ENCODE measurements at places on chromosomes 12 and 14.
A peak's percentile ranks its signal among the peaks of the same experiment; 100 is the strongest.

DNA sequence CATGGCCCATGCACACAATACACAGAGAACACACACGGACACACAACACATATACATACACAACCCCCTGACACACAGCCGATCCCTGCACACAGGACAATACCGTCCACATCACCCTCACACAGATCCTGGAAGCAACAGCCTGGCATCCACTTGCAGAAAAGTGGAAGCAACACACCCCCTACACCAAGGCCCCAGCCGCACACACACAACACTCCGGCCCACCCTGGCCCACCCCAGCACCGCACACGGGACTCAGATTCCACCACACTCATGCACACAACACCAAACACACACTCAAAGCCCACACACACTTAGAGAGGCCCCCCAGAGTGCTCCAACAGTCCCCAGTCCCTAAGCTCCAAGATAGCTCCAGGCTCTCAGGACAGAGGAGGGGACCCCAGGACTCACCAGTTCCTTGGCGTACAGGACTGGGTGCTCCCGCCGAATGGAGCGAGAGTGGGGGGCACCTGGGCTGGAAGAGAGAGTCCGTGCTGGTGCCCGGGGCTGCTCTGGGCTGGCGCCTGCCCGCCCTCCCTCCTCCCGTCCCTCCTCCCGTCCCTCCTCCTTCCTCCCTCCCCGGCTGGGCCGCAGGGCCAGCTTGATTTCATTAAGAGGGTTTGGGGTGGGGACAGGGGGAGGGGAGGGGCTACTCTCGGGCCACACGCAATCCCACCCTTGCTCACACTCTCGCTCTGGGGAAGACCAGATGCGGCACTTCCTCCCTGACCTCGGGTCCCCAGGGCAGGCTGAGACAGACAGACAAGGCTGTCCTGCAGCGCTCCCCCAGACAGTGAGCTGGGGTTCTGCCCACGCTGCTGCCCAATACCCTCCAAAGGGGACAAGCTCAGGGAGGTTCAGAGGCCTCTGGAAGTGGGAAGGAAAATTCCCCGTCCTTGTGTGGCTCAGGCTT, at the start of gene TMEM119:
Gene TMEM119, minus strand, starts transcription at position 526 of the 913 bp plus-strand sequence. CDS start 5,701 bp downstream, outside the sequence.
- no peak within 1 kb of the TSS for H3K27ac ChIP-seq
- no peaks in the 10 kb centered on the region for H3K36me3 ChIP-seq
- H3K4me3 ChIP-seq, result no peak within 1 kb of the TSS
- H3K27me3 ChIP-seq, result no peaks in the 10 kb centered on the region
- H3K4me1 ChIP-seq, result no peaks in the 10 kb centered on the region

- H3K4me1 ChIP-seq, result no peaks in the 10 kb centered on the region
- no peak for DNase-seq
- no peak overlapping the region for H3K4me3 ChIP-seq
- no peaks in the 10 kb centered on the region for H3K27me3 ChIP-seq
- no peaks in the 10 kb centered on the region for H3K36me3 ChIP-seq
Observed at GRCh38 chr12:129672110-129672509, 231.7 kb downstream of the TMEM132D start.

DNA sequence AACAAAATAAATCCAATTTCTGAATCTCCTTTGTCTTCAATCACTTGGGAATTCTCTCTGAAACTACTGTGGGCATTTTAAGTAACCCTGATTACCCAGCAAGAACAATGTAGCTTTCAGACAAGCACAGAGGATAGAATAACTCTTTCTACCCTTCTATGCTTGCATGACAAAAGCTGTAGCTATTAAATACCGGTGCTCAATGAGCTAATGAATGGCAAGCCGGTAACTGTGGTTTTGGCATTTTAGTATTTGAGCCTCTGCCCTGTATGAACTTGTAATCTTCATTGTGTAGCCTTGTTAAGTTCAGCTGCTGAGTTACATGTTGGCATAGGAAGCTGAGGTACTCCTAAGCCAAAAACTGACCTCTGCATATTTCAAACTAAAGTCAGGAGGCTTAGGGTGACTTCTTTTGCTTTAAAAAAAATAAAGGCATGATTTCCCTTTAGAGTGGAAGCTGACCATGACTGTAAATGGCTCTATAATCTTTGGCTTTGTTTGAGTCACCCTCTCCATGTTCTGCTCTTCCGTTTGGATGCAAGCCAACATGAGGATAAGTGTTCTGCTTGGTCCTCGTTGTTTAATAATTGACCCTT, 171.0 kb upstream of the HIF1A start:
- H3K27ac ChIP-seq, result peak overlapping the region; percentile 88
- no peak for DNase-seq
- no peaks in the 10 kb centered on the region for H3K27me3 ChIP-seq
- peaks cover 43% of the 10 kb centered on the region for H3K4me1 ChIP-seq
- peaks cover 4% of the 10 kb centered on the region for H3K36me3 ChIP-seq

GRCh38 chr14:67666750-67667449, 7.5 kb downstream of the VTI1B start:
- no peaks in the 10 kb centered on the region for H3K27me3 ChIP-seq
- no peaks in the 10 kb centered on the region for H3K36me3 ChIP-seq
- H3K4me1 ChIP-seq, result peaks cover 20% of the 10 kb centered on the region

GRCh38 chr14:56133547-56133946, 15.3 kb downstream of the PELI2 start:
- H3K4me1 ChIP-seq, result peaks cover 10% of the 10 kb centered on the region
- H3K27me3 ChIP-seq, result no peaks in the 10 kb centered on the region
- H3K27ac ChIP-seq, result no peak overlapping the region
- DNase-seq, result no peak

DNA sequence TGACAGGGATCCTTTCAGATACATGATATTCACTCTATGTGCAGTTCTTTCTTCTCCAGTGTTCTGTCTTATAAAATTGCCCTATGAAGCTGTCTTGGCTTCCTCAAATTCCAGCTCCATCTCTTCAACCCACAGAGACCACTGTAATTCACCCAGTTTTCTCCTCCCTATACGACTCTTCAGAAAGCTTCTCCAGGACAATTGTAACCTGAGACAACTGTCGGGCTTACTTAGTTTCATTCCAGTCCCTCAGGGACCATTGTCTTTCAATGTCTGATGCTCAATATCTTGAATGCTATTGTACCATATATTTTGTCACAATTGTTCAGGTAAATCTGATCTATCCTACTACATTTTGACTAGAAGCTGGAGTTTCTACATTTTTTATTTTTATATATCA, 345.3 kb downstream of the RPL10L start:
- H3K4me3 ChIP-seq, result no peak overlapping the region
- no peaks in the 10 kb centered on the region for H3K27me3 ChIP-seq
- no peak overlapping the region for H3K27ac ChIP-seq
- no peaks in the 10 kb centered on the region for H3K36me3 ChIP-seq
- H3K4me1 ChIP-seq, result no peaks in the 10 kb centered on the region

- no peaks in the 10 kb centered on the region for H3K27me3 ChIP-seq
- peak overlapping the region; percentile 88 for H3K27ac ChIP-seq
- no peak for DNase-seq
- H3K4me3 ChIP-seq, result no peak overlapping the region
Observed at GRCh38 chr14:101360054-101360911, 201.0 kb upstream of the DIO3 start.

- H3K4me3 ChIP-seq, result no peak overlapping the region
- no peaks in the 10 kb centered on the region for H3K4me1 ChIP-seq
- H3K27ac ChIP-seq, result no peak overlapping the region
- H3K27me3 ChIP-seq, result no peaks in the 10 kb centered on the region
- H3K36me3 ChIP-seq, result no peaks in the 10 kb centered on the region
Observed at GRCh38 chr12:119060847-119061796, 79.8 kb downstream of the SRRM4 start.

DNA sequence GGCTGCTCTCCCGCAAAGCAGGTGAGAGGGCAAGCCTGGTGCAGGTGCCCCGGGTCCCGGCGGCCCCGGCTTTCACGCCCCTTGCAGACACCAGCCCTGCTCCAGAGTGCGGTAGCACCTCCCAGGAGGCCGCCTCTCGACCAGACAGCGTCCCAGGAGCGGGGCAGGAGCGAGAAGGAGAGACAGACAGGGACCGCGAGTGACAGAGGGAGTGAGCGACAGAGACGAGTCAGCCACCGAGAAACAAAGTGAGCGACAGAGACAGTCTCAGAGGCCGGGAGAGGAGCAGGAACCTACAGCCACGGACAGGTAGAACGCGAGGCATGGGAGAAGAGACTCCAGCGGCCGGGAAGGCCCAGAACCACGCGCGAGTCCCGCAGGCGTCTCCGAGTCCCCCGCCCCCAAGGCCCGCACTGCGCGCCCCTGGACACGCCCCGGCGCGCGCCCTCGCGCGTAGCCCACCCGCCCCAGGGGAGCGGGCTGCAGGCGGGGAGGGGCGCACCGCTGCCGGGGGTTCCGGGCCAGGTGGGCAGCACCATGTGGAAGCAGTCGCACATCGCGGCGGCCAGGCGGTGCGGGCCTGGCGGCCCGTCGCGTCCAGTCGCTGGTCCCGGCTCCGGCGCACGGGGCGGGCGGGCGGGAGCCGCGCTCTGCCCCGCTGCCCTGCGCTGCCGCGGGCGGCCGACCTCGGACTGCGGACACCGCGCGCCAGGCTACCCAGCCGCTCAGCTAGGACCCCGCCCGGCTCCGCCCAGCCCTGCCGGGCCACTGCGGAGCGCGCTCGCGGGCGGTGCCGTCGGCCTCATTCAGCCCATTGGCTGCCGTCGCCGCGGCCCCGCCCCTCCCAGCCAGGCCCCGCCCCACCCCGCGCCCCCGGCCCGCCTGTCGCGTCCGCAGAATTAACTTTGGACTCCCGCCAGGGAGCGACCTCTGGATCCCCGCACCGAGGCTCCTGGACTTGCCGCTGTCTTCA, at the start of gene AHNAK2:
Gene AHNAK2, minus strand, starts transcription at position 694 of the 973 bp plus-strand sequence. Its CDS starts 137 bp downstream, at position 557.
- no peaks in the 10 kb centered on the region for H3K36me3 ChIP-seq
- H3K27ac ChIP-seq, result peak within 1 kb of the TSS; percentile 60
- no peak for DNase-seq
- H3K4me1 ChIP-seq, result peaks cover 53% of the 10 kb centered on the region
- peaks cover 26% of the 10 kb centered on the region for H3K27me3 ChIP-seq
- H3K4me3 ChIP-seq, result peak within 1 kb of the TSS; percentile 56

DNA sequence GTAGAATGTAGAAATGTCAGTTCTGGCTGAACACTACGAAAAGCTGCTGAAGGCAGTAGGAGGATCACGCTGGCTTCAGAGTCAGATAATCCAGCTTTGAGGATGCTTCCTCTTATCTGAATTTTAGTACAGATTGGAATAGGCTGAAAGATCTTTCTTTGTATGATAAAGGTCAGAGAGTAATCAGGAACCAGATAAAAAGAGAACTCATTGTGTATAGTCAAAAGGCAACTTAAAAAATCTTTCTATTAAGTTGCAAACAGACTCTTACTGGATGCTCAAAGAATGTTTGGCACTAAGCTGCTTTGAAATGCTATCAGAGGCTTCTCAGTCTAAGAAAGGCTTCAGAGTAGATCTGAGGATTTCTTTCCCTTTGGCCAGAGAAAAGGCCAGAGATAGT, 21.8 kb upstream of the TRHDE start:
- no peaks in the 10 kb centered on the region for H3K27me3 ChIP-seq
- H3K4me1 ChIP-seq, result no peaks in the 10 kb centered on the region
- H3K4me3 ChIP-seq, result no peak overlapping the region
- no peaks in the 10 kb centered on the region for H3K36me3 ChIP-seq
- no peak for DNase-seq
- H3K27ac ChIP-seq, result no peak overlapping the region

GRCh38 chr12:93916402-93916801, 232.0 kb upstream of the PLXNC1 start:
- no peaks in the 10 kb centered on the region for H3K27me3 ChIP-seq
- no peak overlapping the region for H3K4me3 ChIP-seq
- no peaks in the 10 kb centered on the region for H3K4me1 ChIP-seq
- no peak overlapping the region for H3K27ac ChIP-seq

GRCh38 chr12:17591005-17591681, 498.9 kb downstream of the RERGL start:
- no peak overlapping the region for H3K4me3 ChIP-seq
- H3K27ac ChIP-seq, result no peak overlapping the region
- no peaks in the 10 kb centered on the region for H3K27me3 ChIP-seq
- H3K4me1 ChIP-seq, result no peaks in the 10 kb centered on the region
- DNase-seq, result no peak

GRCh38 chr14:93163564-93163963, 21.1 kb downstream of the MOAP1 start:
- H3K4me3 ChIP-seq, result no peak overlapping the region
- no peak for DNase-seq
- no peaks in the 10 kb centered on the region for H3K27me3 ChIP-seq
- no peaks in the 10 kb centered on the region for H3K36me3 ChIP-seq

DNA sequence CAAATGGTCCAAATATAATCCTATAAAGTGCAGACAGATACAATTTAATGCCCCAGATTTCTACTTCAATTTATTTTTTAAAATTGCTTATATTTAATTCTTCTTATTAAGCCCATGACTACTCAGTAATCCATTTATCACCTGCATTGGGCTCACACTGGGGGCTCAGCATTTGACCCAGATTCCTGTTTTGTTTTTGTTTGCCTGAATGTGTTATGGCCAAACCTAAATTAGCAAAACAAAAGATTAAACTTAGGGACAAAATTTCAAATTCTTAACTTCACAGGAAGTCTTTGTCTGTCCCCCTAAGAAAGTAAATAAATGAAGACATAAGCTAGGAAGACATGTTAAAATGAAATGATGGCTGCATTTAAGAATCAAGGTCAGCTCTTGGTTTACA, 322.3 kb downstream of the RMST start:
- no peaks in the 10 kb centered on the region for H3K36me3 ChIP-seq
- H3K27me3 ChIP-seq, result no peaks in the 10 kb centered on the region
- DNase-seq, result no peak
- H3K4me1 ChIP-seq, result no peaks in the 10 kb centered on the region
- H3K27ac ChIP-seq, result no peak overlapping the region

DNA sequence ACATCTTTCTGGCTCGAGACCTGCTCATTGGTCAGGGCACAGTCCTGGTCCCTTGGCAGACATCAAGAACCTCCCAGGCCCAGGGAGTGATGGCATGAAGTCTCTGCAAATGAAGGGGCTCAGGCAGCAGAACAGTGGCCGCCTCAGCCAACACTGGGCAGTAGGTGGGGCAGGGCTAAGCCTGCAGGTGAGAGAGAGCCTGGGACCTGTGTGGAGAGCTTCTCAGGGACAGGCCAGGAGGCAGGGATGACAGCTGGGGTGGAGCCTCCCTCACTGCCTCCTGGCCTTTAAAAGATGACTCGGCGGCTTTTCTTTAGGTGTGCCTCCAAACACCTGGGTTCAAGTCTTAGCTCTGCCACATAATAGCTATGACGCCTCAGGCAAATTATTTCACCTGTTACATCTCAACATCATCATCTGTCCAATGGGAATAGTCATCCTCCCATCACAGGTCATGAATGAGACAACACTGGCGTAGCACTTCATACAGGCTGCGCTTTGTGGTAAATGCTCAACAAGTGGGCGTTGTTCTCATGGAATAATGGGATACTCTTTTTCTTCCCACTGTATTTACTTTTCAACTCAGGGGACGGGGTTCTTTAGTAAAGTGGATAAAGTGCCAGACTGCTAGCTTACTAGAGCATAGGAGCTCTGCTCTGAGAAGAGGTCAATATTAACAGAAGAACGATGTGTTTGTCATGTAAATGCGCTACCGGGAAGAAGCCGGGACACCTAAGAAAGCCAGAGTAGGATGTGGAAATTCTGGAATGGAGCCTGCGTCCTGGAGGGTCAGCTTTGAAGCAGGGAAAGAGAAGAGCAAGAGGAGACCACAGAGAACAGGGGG, 277.4 kb downstream of the FOXN3 start:
- no peak for DNase-seq
- no peaks in the 10 kb centered on the region for H3K36me3 ChIP-seq
- H3K4me3 ChIP-seq, result no peak overlapping the region
- peaks cover 29% of the 10 kb centered on the region for H3K4me1 ChIP-seq
- no peak overlapping the region for H3K27ac ChIP-seq

GRCh38 chr12:54058128-54058768, 4.6 kb downstream of the HOXC4 start:
- no peaks in the 10 kb centered on the region for H3K27me3 ChIP-seq
- H3K4me1 ChIP-seq, result peaks cover 2% of the 10 kb centered on the region
- H3K4me3 ChIP-seq, result no peak overlapping the region
- H3K27ac ChIP-seq, result no peak overlapping the region
- no peak for DNase-seq
- H3K36me3 ChIP-seq, result no peaks in the 10 kb centered on the region

GRCh38 chr14:54931101-54931500, 28.5 kb upstream of the GCH1 start:
- no peaks in the 10 kb centered on the region for H3K36me3 ChIP-seq
- H3K4me3 ChIP-seq, result no peak overlapping the region
- H3K27me3 ChIP-seq, result no peaks in the 10 kb centered on the region
- no peak for DNase-seq

Data from esophagus squamous epithelium (tissue), 5 donors.